Activated CD8-positive, alpha-beta T cell treated with anti-CD3 and anti-CD28 coated beads, Interleukin-2, amount 10 ng/mL, durations not matched to agents 7 days and 5 days (primary cell): ENCODE measurements at places on chromosomes 3 and 15. TPM values are rescaled to one million over a fixed set of nuclear protein-coding genes. Genes with fewer than 3 reads are reported as not detected.

GRCh38 chr3:144049374-144049773 lies 77.8 kb downstream of the DIPK2A start:
- no peaks in the 10 kb centered on the region for H3K4me1 ChIP-seq
- no peak for DNase-seq
- H3K27me3 ChIP-seq: peaks cover 3% of the 10 kb centered on the region
- no peaks in the 10 kb centered on the region for H3K36me3 ChIP-seq
- no peak overlapping the region for H3K27ac ChIP-seq

GRCh38 chr3:30623351-30623750 lies 16.9 kb downstream of the TGFBR2 start:
- peak overlapping the region; percentile 65 for H3K27ac ChIP-seq
- no peak for DNase-seq
- no peaks in the 10 kb centered on the region for H3K27me3 ChIP-seq
- peaks cover 75% of the 10 kb centered on the region for H3K36me3 ChIP-seq
- peaks cover 91% of the 10 kb centered on the region for H3K4me1 ChIP-seq
- peak overlapping the region; percentile 58 for H3K4me3 ChIP-seq

GRCh38 chr15:43775411-43775965 lies 1.3 kb downstream of the ELL3 start:
- no peaks in the 10 kb centered on the region for H3K27me3 ChIP-seq
- DNase-seq: no peak
- peak overlapping the region; percentile 92 for H3K4me3 ChIP-seq
- H3K4me1 ChIP-seq: peaks cover 28% of the 10 kb centered on the region
- H3K36me3 ChIP-seq: peaks cover 43% of the 10 kb centered on the region

The ACKR2 gene
- 2.8 TPM for total RNA-seq
